Epithelial cell of esophagus (primary cell): ENCODE measurements at places on chromosomes 6 and 20.

- DNase-seq = no peak
Measured at GRCh38 chr6:142947714-142948480, 2.9 kb upstream of the HIVEP2 start.

- DNase-seq = no peak
Measured at GRCh38 chr6:160963651-160964050, 27.9 kb upstream of the MAP3K4 start.

DNA sequence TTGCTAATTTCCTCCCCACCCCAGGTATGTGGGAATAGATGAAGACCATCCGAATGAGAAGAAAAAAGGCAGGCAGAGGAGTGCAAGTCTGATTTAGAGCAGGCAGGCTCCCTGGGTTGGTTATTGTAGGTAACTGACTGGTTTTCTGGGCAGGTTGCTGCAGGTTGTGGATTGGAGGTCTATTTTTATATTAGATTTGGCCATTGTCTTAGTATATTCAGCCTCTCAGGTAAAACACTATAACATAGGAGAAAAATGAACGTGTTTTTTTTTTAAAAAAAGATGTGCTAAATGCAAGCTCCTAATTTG is 492 bp upstream of the TBC1D7 start:
- DNase-seq = no peak

DNA sequence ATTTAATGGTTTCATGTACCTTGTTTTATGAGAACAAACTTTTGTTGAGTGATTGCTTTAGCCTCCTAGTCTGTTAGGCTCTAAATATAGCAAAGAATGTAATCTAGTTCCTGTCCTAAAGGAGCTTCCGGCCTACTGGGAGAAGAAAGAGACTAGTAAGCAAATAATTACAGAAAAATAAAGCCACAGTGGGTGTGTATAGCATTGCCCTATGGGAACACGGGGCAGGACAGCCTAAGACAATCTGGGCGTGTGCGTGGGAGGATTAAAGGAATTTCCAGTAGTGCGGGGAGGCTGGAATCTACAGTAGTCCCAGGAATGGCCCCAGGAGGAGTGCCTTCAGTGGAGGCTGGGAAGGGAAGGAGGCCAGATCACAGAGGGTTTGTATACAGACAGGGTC is 98.1 kb upstream of the AKAP12 start:
- DNase-seq = peak; percentile 37

GRCh38 chr20:42747765-42748411 is 441.8 kb downstream of the PTPRT start:
- no peak for DNase-seq

GRCh38 chr20:36607586-36608387 is 2.2 kb downstream of the RAB5IF start:
- DNase-seq = peak; percentile 46
